Activated CD8-positive, alpha-beta T cell treated with anti-CD3 and anti-CD28 coated beads for 36 hours (primary cell): ENCODE measurements at places on chromosomes 11 and 22.

DNA sequence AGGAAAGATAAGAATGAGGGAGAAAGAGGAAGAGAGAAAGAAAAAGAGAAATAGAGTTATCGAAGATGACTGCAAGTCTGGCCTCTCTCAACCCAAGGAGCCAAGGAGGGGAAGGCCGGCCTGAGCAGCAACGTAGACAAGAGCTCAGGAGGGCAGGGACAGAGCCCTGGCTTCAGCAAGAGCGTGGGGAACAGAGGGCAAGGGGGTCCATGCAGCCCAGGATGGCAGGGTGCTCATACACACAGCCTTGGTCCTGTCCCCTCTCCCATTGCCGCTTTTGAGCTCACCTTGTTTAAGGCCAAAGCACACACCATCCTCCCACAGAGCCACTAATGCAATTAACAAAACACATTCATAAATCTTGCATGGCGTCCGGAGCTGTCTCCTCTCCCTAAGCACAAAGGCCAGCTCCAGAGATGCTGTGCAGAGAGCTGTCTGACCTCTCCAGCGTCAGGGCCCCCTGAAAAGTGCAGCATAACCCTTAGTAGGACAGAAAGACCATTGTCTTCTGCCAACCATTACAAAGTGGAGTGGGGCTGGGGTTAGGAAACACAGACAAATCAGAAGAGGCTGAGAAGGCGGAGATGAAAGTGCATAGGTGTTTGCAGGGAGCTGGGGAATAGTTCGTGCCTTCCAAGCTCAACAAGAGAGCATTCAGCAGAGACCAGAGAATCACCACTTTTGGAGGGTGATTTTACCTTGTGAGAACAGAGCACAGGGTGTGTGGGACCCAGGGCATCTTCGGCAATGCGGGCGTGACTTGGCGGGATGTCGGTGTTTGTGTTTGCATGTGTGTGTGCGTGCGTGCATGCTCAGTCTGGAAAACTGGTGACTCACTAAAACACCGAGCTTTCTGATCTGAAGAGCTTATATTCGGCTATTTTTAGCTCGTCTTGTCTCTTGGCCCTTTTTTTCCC lies 28.2 kb upstream of the JAM3 start:
- no peak for DNase-seq

DNA sequence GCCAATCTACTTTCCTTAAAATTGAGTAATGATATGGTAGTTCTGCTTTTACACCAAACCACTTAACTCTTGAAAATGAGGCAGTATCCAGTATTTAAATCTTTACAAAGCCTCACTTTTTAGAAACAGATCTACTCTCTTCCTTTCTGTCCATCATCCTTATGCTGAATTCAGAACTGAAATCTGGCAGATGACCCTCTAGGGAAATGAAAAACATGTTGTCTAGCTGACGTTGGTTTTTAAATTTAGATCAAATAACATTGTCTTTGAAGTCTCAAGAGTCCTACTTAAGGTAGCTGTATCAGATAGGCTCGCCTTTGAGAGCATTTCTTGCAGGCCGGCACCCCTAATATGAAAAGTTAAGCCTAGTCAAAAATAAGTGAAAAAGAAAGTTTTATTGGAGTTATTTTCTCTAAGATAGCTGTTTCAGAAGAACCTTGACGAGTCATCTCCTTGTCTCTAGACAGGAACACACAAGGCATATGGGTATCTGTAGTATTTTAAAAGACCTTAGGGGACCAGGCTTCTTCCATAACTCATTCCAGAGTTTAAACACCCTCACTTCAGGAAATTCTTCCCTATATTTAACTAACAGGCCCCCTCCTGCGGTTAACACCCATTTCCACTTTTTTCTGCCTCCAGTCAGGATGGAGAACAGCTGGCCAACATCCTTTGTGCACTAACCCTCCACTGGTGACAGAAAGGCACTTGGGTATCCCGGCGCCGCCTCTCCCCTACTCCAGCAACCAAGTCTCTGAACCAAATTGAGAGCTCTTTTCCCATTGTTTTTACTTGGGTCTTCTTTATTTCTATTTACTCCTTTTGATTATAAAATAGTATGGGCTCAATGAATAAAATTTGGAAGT lies 81.2 kb downstream of the WNT11 start:
- no peak for DNase-seq

DNA sequence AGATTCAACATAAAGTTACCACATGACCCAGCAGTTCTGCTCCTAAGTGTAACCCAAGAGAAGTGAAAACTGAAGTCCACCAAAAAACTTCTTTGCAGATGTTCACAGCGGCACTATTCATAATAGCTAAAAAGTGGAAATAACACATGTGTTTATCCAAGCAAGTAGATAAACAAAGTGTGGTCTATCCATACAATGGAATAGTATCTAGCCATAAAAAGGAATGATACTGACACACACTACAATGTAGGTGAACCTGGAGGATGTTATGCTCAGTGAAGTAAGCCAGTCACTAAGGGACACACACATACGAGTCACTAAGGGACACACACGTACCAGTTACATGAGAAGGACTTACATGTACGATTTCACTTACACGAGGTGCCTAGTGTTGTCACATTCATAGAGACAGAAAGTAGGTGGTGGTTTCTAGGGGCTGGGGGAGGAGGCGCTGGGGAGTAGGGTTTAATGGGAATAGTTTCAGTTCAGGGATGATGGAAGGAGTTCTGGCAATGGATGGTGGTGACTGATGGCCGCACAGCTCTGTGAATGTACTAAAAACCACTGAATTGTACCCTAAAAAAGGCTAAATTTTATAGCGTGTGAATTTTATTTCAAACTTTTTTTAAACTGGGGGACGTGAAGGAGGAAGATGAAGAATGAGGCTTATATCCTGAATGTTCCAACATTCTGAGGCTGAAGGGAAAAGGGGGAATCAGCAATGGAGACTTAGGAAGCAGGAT lies 27.2 kb upstream of the COMT start:
- DNase-seq, result no peak

GRCh38 chr22:46773076-46773475 lies 10.6 kb downstream of the TBC1D22A start:
- DNase-seq, result no peak

DNA sequence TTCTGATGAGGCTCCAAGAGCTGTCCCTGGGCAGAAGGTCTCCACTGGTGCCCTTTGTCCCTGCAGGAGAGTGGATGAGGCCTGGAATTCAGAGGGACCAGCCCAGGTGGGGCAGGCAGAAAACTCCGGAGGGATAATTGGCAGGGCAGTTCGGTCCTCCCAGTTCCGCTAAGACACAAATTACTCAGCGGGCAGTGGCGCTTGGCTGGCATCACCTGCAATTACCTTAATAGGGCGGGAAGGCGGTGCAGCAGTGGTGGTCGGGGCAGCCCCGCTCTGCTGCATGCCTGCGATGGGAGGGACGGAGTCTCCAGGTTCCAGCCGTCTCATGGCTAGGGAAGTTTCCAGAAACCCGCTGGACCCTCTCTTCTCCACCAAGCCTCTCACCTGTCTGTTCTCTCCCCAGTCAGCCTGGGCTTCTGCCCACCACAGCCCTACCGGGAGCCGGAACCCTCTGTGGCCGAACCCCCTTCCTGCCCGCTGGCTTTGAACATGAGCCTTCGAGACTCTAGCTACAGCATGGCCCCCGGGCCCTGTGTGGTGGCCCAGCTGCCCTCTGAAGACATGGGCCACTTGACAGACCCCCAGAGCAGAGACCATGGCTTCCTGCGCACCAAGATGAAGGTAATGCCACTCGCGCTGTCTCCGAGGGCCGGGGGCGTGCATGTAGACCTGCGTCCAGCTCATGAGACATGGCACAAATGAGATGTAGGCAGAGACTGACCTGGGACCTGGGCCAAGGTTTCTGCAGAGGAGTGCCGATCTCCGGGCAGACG lies 7.0 kb downstream of the OVOL1 start:
- DNase-seq, result no peak

- DNase-seq, result no peak
Measured at GRCh38 chr11:78069465-78069864, 5.8 kb downstream of the THRSP start.

DNA sequence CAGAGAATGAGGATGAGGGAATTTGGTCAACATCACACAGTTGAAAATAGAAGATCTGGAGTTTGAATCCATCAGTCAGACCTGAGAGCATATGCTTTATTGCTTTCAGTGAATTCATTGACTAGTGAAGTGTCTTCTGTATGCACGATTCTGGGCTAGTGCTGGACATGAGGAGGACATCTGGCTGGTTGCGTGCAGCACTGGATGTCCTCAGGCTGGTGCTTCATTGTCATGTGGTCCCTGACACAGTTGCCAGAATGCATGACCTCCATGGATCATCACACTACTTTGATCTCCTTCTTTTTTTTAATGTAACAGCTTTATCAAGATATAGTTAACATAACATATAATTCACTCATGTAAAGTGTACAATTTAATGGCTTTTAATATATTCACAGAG lies 44.5 kb upstream of the MMP7 start:
- no peak for DNase-seq

GRCh38 chr22:48499456-48500425 lies 1327.9 kb downstream of the BRD1 start:
- DNase-seq, result no peak

GRCh38 chr11:76806608-76807205 lies 23.6 kb downstream of the TSKU start:
- no peak for DNase-seq

DNA sequence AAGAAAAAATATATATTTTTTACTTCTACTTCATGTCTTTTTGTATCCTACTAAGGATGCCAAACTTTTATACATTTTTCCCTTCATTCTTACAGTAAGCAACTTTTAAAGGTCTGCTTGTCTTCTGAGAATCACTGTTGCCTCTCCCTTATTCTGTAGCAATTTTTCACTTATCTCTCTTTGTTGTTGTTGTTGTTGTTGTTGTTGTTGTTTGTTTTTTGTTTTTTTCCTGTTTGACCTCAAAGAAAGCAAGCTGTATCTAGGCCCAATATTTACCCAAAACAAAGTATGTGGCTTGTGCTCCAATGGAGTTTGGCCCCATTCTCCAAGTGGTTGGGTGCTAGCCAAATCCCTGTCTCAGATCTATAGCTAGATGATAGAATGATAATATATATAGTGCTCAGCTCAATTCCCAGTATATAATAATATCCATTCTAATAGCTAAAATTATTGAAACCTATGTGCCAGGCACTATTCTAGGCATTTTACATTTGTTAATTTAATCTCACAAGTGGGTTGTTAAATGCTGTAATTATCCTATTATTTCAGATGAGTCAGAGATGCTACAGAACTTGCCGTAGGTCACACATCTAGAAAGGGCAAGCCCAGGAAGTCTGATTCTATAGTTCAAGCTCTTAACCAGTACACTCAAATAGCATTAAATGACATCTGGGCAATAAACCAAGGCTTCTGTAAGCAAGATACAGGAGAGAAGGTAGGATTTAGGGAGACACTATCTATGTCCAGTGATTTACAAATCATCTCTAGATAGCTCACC lies 205.1 kb upstream of the PITPNB start:
- no peak for DNase-seq

DNA sequence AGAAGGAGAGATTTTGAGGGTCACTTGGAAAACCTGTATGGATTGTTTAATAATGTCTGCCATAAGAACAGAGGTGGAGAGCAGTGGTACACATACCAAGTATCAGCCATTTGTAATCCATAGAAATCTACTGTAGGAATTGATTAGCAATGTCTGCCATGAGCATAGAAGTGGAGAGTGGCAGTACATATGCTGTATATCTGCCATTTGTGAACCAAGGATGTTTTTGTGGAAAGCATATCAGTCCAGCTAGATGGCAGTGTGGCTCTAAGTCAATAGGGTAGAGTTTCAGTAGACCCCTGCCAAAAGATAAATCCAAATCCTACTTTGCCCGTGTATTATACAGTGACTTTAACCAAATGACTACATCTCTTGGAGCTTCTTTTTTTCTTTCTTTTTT lies 82.9 kb upstream of the SEZ6L start:
- no peak for DNase-seq

DNA sequence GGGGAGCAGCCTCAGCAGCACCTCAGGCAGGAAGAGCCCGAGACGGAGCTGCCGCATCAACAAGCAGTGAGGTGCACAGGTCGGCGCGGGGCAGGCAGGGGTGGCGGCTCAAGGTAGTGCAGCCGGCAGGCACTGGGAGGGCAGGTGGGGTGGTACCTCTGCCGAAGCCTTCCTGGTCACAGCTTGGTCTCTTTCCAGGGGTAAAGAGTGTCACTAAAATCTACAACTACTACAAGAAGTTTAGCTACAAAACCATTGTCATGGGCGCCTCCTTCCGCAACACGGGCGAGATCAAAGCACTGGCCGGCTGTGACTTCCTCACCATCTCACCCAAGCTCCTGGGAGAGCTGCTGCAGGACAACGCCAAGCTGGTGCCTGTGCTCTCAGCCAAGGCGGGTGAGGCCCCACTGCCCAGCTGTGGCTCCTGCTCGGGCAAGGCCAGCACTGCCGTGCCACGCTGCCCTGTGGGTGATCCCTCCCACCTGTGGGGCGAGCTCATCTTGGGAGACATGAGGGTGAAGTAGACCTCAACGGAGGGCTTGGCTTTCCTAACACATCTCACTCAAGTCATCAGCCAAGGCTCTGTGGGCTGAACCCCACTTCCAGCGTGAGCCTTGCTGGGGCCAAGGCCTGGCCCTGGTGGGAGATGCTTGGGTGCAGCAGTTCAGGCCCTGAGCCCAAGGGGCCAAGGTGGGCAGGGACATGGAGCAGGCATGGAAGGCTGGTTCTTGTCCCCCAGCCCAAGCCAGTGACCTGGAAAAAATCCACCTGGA lies 13.6 kb downstream of the GATD1 start:
- DNase-seq, result no peak

- no peak for DNase-seq
Measured at GRCh38 chr22:31126869-31127175, 4.1 kb downstream of the INPP5J start.

DNA sequence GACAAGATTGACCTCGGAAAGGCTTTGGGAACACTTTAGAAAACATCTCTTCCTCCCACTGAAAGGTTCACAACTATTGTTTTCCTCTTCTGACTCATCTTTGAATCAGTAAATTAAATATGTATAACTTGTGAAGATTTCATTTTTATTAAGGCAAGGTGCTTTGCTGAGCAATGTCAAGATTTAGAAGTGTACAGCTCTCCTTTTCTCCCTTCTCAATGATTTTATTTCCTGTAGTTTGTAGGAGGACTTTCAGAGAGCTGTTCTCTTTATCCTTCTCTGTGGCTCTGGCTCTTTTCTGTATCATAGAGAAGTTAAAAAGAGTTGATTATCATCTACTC lies 594.2 kb downstream of the METTL15 start:
- no peak for DNase-seq

- no peak for DNase-seq
Measured at GRCh38 chr11:48025984-48026340, 45.6 kb downstream of the PTPRJ start.

- DNase-seq, result no peak
Measured at GRCh38 chr11:9016916-9017642, 13.3 kb upstream of the NRIP3 start.

DNA sequence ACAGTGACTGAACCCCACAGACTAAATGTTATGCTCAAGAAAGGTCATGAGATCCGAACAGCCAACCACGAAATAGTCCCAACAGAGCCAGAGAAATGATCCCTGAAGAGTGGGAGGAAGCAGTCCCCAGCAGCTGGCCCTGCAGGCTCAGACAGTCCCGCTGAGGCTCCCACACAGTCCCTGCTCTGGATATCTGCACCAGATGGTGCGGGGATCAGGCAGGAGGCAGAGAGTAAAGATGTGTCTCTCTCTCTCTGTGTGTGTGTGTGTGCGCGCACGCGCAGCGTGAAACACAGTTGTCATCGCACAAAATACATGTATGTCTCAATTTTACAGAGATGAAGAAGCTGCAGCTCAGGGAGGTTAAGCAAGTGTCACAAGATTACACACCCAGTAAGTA lies 27.9 kb downstream of the GUCY1A2 start:
- DNase-seq, result no peak
